ENCODE measurements at places on chromosomes 2 and 18.

GRCh38 chr2:45102141-45102540 is 92.9 kb upstream of the SIX2 start:
- DNase-seq, result no peak

DNA sequence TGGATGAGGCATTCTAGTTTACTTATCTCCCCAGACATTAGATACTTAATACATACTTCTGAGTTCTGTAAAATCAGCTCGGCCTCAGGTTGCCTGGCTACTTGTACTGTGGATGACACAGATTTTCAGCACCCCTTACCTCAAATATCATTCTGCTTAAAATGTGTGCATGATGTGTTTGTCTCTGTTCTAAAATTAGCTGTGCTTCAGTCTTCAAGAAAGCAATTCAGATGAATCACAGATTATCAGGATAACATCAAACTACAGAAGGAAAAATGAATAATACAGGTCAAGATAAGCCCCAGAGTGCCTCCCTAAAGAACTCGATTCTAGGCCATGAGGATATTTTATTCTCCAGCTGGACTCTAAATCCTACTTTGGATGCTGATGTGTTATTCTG is 21.3 kb upstream of the MAPRE2 start:
- DNase-seq, result no peak

GRCh38 chr2:64630752-64631151 is 23.0 kb downstream of the SERTAD2 start:
- DNase-seq, result no peak

DNA sequence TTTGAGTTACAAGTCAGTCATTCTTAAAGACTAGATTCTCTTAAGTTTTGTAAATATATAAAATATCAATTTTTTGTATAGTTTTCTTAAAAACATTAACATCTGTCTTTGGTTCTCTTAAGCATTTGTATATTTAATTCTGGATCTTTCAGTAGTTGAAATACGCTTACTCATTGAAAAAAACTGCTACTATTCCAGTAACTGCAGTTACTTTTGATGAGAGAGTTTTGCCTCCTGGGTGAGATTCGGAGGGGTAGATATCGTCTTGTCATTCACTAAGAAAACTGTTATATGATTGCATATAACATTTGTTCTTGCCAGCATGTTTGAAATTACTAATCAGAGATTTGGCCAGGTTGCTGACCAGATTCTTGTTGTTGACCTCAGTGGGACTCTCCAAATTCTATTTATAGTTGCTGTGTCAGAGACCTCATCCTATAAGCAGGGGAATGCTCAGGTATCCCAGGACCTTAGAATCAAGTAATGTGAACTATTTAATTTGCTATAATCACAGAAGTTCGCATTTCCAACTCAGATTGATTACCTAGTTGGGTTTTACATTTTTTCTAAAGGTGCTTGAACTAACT is 7.9 kb downstream of the AGPS start:
- no peak for DNase-seq

DNA sequence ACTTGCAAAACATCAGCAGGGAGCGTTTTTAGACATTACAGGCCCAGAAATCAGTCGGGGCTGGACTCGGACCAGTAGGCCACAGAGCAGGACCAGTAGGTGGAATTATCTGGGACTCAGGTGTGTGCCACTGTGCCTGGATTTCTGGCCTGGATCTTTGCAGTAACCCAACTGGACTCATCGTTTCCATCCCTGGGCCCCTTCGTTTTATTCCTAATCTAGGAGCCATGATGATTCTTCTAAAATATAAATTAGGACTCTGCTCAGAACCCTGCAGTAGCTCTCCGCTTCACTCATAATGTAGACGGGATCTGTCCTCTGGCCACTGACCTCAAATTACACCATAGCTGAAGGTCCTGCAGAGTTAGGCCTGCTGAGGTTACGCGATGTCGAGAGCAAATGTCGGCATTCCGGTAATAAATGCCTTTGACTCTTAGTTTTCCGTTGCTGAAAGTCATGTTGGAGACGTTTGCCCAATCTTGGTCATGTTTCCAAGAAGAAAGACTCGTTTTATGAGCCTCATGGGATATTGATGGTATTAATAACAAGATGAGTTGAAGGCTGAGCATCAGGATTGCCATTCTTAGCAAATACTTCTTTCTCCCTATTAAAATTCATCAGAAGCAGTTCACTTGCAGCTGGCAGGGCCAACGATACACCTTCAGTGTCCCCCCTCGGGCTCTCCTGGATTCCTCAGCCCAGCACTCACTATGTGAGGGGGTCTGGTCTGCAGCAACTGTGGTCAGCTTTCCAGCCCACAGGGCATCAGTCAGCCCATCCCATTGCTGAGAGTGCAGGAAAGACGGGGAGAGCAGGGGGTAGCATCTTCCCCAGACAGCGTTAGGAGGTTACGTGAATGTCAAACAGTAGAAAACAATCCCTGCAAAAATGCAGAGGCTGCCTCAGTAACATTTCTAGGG is 39.9 kb upstream of the KLF11 start:
- no peak for DNase-seq

DNA sequence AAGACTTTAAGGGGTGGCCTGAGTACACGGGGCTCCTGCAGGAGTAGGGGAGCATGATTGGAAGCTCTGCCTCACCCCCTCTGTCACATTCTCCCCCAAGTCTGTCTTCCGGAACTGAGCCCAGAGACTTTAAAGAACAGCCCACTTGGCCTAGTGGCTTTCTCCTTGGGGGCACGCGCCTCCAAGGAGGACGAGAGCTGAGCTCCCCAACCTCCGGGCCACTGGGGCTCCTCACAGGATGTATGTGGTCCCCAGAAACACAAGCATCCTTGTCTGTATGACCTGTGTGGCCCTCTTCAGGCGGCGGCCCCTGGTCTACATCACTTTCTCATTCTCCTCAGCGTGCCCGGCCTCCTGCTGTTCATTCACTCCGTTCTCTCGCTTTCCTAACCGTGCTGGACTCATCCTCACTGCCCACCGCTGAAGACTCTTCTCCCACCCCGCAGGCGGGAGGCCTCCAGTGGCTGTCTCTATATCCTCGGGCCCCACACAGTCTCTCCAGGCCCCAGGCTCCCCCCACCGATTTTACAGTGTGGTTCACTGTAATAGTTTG is 23.7 kb downstream of the KCNF1 start:
- DNase-seq, result no peak

- DNase-seq, result no peak
These were observed 46.8 kb downstream of the CDH19 start for GRCh38 chr18:66557091-66557490.

DNA sequence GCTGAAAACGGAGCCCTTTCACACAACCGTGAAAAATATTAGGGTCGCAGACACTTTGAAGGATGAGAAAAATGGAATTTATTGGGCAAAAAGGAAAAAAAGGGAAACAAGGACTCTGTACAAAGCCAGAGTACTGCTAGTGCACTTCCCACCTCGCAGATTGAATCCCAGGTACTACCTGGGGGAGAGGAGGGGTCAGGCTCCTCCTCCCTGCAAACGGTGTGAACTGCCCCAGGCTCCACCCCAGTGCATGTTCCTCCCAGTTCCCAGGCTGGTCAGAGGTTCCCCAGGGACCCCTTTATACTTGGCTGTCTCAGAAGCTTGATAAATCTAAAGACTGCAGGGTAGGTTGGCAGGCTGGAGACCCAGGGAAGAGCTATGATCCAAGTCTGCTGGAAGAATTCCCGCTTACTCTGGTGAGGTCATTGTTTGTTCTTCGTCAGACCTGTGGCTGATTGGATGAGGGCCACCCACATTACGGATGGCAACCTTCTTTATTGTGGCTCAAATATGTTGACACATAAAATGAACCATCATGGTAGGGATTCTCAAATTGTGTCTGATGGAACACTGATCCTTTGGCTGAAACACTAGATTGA is 290.4 kb upstream of the POU3F3 start:
- no peak for DNase-seq

DNA sequence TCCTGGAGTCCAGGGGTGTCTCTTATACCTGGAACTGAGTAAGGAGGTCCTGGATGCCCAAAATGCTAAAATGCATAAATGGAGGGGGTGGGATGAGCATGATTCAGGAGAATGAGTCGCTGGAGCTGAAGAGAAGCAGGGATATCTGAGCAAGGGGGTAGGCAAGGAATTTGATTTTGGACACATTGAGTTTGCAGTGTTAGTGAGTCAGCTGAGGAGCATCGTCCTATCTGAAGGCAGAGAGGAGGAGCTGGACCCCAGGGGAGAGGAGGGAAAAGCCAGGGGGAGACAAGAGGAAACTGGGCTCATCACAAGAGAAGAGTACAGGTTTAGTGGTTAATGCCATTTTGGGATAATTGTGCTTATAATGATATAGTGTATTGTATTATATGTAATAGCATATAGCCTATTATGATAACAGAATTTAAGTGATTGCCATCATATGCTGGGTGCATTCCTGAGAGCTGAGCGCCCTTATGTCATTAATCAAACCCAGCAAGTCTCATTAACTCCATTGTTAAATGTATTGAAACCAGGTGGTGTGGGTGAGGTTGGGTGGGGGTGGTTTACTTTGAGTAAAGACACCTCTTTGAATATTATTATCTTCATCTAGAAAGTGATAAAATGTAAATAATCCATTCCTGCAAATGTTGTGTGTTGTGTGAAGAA is 12.4 kb downstream of the EHD3 start:
- no peak for DNase-seq

- no peak for DNase-seq
These were observed 3.8 kb downstream of the FHL2 start for GRCh38 chr2:105394951-105395611.

GRCh38 chr2:14454202-14454601 is 178.3 kb upstream of the LRATD1 start:
- no peak for DNase-seq

DNA sequence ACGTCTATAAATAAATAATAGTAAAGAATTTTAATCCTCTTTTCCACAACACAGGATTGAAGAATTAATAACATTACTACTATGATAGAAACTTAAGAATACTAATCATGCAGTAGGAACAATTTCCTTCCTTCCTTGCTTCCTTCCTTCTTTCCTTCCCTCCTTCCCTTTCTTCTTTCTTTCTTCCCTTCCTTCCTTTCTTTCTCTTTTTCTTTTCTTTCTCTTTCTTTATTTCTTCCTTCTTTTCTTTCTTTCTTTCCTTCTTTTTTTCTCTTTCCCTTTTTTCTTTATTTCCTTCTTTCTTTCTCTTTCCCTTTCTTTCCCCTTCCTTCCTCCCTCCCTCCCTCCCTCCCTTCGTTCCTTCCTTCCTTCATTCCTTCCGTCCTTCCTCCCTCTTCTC is 77.6 kb downstream of the SCN3A start:
- no peak for DNase-seq

Data from stimulated activated naive CD4-positive, alpha-beta T cell (primary cell).